ENCODE measurements at places on chromosomes 3 and 15.

GRCh38 chr3:12353796-12354525 lies 65.1 kb downstream of the PPARG start:
- DNase-seq, result no peak

GRCh38 chr15:80474224-80475215 lies 70.3 kb downstream of the ARNT2 start:
- no peak for DNase-seq

- DNase-seq, result no peak
These were observed 134.2 kb downstream of the TJP1 start for GRCh38 chr15:29687939-29688505.

- DNase-seq, result no peak
These were observed 4.0 kb downstream of the TRAT1 start for GRCh38 chr3:108826309-108827187.

DNA sequence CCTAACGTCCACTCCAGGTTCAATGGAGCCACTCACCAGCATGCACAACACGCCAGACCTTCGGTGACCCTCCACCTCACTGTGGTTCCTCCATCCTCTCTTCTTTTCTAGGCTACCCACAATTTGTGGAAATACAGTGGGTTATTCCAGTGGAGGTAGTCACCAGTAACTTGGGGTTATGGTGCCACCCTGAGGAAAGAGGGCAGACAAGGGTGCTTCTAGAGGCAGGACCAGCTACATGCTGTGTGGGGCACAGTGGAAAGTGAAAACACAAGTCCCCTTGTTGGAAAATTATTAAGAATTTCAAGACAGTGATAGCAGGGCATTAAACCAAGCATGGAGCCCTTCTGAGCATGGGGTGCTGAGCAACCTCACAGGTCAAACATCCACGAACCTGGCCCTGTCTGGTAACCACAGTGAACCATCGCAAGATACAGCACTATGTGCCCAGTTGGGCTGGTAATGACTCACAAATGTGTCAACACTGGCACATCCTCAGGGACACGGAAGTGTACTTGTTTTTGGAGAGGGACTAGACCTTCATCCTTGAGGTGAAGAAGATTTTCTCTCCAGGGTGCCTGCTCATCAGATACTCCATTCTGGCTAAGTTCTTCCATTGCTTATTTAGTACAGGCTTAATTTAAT lies 166.7 kb downstream of the STT3B start:
- no peak for DNase-seq

GRCh38 chr3:17840651-17841050 lies 98.2 kb upstream of the TBC1D5 start:
- DNase-seq, result no peak

DNA sequence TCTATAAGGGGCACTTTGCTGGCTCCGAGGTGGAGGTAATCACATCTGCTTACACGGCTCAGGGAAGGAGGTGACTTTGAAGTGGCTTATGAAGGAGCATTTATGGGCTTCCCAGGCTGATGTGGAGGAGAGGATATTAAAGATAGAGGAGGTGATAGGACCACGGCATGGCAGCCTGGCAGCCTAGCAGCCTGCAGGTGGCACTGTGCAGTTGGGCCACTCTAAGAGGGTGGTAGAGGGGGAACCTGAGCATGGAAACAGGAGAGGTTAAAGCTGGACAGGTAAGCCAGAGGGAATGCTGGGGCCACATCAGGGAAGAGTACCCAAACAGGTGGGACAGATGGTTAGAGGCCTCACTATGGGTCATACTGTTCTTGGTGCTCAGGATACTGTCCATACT lies 375.0 kb downstream of the WDR72 start:
- DNase-seq, result no peak

DNA sequence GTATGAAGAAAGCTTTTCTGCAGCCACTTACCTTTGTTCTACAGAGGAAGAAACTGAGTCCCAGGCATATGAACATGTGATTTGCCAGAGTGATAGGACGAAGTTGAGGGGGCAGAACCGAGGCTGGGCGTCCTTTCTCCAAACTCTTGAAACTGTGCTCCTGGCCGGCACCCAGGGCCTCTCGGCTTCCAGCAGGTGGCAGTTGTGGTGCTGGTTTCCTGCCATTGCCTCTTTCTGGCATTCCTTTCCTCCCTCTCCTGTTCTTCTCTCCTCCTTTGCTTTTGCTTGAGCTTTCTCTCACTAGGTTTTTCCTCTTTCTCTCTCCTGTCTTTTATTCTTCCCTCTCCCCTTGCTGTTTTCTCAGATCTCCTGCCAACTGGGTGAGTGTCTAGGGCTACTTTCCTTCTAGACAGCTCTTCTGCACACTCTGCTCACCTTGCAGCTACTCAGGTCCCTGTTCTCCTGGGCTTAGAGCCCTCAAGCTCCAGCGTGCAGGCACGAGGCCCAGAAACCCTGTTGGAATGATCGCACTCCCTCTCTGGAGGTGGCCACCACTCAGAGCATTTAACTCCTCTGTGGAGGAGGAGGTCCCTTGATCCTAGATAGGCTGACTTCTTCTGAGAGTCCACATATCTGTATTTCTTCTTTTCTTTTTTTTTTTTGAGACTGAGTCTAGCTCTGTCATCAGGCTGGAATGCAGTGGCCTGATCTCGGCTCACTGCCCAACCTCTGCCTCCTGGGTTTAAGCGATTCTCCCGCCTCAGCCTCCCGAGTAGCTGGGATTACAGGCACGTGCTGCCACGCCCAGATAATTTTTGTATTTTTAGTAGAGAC lies 26.2 kb downstream of the TRAK1 start:
- no peak for DNase-seq

GRCh38 chr3:8153800-8154199 lies 347.8 kb upstream of the LMCD1 start:
- no peak for DNase-seq

GRCh38 chr3:36025232-36025631 lies 355.1 kb upstream of the STAC start:
- DNase-seq, result no peak

GRCh38 chr3:170178651-170179050 lies 2.9 kb downstream of the PHC3 start:
- DNase-seq, result peak; percentile 31

GRCh38 chr15:59011262-59011952 lies 23.9 kb downstream of the RNF111 start:
- no peak for DNase-seq

All from GM13977 (cell line).